Fibroblast of lung (primary cell): ENCODE measurements at places on chromosomes 12 and 14. TPM values are rescaled to one million over a fixed set of nuclear protein-coding genes. Genes with fewer than 3 reads are reported as not detected.
A peak's percentile ranks its signal among the peaks of the same experiment; 100 is the strongest.

The IQSEC3 gene
- 0.77 and 1.3 TPM in 2 replicates for total RNA-seq

The C14orf39 gene
- total RNA-seq: not detected in 2 replicates

- H3K4me3 ChIP-seq: no peak overlapping the region
- no peaks in the 10 kb centered on the region for H3K27me3 ChIP-seq
- peak; percentile 75 for DNase-seq
Observed at GRCh38 chr14:37903343-37904191, 304.1 kb upstream of the SSTR1 start.

The KRT76 gene
- total RNA-seq: not detected in 2 replicates

DNA sequence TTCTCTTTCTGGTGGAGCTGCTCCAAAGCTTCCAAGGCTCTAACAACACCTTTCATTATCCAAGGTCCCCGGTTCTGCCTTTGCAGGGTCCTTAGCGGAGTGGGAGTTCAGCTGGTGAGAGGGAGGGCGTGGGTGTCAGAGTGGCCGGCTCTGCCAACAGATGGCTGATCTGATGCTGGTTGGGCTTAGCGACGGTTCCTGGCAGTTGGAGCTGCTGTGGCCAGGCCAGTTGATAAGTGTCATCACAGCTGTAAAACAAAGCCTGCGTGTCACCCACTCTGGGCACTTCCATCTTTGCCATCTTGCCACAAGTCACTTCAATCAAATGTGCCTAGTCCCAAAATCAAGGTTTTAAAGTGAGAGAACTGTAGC, 36.3 kb downstream of the RIN3 start:
- H3K36me3 ChIP-seq: no peaks in the 10 kb centered on the region
- DNase-seq: peak; percentile 29

DNA sequence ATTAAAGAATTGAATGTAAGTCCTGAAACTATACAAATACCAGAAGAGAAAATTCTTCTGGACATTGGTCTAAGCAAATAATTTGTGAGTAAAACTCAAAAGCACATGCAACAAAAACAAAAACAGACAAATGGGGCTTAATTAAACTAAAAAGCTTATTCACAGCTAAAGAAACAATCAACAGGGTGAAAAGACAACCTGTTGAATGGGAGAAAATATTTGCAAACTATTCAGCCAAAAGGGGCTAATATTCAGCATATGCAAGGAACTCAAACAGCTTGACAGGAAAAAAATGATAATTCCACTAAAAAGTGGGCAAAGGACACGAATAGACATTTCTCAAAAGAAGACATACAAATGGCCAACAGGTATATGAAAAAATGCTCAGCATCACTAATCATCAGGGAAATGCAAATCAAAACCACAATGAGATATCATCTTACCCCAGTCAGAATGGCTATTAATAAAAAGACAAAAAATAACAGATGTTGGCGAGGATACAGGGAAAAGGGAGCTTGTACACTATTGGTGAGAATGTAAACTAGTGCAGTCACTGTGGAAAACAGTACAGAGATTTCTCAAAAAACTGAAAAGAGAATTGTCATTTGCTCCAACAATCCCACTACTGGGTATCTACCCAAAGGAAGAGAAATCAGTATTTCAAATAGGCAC, 177.5 kb upstream of the RTL1 start:
- DNase-seq: no peak
- H3K27ac ChIP-seq: no peak overlapping the region
- H3K36me3 ChIP-seq: no peaks in the 10 kb centered on the region
- H3K4me3 ChIP-seq: no peak overlapping the region
